ENCODE measurements at places on chromosomes 16 and 17.
A peak's percentile ranks its signal among the peaks of the same experiment; 100 is the strongest.

DNA sequence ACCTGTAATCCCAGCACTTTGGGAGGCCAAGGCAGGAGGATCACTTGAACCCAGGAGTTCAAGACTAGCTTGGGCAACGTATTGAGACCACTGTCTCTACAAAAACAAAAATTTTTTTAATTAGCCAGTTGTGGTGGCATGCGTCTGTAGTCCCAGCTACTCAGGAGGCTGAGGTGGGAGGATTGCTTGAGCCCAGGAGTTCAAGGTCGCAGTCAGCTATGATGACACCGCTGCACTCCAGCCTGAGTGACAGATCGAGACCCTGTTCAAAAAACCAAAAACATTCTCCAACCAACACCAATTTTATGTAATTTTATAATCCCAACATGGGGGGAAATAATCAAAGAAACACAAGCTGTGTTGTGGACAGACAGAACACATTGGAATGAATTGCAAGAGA is 54.6 kb upstream of the TNRC6A start:
- DNase-seq = no peak

DNA sequence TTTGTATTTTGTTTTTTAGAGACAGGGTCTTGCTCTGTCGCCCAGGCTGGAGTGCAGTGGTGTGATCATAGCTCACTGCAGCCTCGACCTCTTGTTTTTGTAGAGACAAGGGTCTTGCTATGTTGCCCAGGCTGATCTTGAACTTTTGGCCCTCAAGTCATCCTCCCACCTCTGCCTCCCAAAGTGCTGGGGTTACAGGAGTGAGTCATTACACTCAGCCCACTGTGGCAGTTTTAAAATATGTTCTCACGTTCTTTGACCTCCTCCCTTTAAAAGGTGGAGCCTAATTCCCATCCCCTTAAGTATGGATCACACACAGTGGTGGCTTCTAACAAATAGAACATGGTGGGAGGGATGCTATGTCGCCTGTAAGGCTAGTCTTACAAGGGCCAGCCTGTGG is 67.7 kb downstream of the ZDHHC7 start:
- no peak for DNase-seq

DNA sequence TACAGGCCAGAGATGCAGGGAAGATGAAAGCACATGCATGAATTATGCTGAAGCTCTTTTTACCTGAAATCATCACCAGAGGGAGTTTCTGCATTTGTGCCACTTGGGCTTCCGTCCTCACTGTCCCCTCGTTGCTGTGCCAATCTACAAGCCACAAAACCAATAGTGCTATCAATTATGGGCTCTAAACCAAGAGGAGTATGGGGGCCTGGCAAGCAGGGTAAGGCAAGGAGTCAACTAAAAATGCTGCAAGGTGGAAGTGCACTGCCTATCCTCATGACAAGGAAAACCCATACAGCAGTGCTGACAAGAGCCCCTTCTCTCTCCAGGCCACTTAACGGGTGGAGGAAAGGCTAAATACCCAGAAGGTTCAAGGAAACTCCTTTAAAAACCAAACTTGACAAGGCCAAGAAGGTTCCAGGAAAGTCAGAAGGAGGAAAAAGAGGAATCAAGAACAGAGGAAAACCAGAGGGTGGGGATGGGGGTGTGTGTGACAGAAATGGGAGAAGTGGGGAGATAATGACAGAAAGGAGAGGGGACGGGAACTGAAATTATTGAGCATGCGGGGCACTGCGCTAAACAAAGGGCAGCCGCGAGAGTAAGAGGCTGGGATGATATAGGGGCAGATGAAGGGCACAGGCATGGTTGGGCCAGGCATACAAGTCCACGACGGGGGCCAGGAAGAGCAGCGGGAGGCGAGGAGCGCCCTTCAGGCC is 674 bp downstream of the C17orf75 start:
- no peak for DNase-seq

DNA sequence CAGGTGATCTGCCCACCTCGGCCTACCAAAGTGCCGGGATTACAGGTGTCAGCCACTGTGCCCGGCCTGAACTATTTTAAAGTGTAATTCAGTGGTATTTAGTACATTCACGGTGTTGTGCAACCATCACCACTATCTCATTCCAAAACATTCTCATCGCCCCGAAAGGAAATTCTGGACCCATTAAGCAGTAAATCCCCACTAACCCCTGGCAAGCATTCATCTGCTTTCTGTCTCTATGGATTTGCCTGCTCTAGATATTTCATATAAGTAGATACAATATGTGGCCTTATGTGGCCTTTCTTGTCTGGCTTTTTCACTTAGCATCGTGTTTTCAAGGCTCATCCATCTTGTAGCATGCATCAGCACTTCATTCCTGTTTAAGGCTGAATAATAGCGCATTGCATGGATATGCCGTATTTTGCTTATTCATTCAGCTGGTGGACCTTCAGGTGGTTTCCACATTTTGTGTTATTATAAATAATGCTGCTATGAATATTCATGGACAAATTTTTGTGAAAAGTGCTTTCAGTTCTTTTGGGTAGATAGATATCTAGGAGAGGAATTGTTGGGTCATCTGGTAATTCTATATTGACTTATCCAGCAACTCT is 8.4 kb upstream of the HERPUD1 start:
- DNase-seq = no peak

DNA sequence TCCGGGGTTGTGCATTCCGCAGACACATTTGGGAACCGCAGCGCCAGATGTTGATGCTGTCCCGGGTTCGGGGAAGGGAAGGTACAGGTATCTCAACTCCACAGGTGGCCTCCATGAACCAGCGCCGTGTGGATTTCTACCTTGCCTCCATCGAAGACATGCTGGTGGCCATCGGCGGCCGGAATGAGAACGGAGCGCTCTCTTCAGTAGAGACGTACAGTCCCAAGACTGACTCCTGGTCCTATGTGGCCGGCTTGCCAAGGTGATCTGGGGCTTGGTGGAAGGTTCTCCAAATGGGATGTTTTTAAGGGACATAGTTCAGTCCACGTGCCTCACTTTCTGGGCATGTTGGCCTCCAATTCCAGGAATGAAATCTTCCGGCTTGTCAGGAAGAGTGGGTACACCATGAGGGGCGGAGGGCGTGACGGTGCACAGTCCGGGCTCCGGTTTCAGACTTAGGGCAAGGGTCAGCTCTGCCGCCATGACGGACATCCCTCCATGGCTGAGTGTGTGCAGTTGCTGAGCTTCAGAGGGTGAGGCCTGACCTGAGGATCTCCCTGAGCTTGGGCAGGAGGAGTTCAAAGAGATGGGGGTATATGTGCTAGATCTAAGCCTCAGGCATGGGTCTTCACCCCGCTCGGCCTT is 11.5 kb downstream of the KLHL36 start:
- no peak for DNase-seq

DNA sequence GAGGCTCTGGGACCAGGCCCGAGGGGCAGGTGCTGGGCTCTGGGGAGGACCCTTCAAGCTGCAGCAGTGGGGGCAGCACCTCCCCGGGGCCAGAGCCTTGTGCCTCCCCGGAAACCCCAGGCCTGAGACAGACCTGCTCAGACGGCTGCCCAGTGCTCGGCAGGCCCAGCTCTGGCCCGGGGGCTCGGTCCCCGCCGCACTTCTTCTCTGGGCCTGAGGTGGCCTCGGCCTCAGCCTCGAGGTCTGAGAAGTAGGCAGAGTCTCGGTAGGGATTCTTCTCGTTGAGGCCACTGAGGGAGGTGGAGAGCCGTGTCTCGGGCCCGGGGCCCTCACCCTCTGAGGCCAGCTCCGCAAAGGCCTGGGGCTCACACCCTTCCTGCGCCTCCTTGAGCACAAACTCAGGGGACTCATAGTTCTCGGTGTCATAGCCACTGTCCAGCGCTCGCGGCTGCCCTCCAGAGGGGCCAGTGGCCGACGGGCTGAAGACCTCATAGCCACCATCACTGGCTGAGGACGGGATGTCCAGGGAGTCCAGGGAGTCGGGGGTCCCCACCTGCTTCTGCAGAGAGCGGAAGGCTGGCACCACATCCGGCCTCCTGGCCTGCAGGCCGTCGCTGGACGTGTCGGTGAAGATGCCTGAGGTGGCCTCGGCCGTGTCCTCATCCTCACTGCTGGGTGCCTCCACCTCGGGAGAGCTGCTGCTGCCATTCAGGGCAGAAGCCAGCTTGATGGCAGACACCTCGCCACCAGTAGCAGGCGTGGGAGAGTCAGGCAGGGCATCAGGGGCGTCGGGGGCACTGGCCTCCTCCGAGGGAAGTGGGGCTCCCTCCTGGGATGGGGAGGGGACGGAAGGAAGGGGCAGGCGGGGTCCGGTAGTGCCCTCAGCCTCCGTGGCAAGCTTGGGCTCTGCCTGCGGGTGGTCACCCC is 44.3 kb upstream of the PVALEF start:
- DNase-seq = no peak

DNA sequence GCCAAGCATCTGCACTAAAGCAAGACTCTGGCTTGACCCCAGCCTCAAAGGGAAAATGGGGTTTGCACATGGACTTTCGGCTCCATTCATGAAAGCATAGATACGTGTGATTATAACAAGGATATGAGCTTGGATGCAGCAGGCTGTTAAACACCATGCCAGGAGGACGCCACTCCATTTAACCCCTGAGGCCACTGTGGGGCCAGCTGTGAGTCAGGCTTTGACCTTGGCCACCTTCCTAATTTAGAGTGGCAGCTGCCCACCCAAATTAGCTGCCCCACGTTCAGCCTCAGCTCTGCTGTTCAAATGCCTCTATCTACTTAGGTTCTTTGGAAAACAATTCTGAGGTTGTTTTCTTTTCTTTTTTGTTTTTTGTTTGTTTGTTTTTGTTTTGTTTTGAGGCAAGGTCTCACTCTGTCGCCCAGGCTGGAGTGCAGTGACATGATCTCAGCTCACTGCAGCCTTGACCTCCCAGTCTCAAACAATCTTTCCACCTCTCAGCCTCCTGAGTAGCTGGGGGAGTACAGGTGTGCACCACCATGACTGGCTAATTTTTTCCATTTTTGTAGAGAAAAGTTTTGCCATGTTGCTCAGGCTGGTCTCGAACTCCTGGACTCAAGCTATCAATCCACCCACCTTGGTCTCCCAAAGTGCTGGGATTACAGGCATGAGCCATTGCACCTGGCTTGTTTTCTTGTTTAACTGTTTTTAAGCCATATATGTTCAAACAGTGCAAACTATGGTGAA is 23.2 kb upstream of the KIFC3 start:
- no peak for DNase-seq

GRCh38 chr17:56159826-56160380 is 6.6 kb downstream of the ANKFN1 start:
- no peak for DNase-seq

GRCh38 chr16:89170346-89171215 is 967 bp upstream of the CDH15 start:
- DNase-seq = no peak

DNA sequence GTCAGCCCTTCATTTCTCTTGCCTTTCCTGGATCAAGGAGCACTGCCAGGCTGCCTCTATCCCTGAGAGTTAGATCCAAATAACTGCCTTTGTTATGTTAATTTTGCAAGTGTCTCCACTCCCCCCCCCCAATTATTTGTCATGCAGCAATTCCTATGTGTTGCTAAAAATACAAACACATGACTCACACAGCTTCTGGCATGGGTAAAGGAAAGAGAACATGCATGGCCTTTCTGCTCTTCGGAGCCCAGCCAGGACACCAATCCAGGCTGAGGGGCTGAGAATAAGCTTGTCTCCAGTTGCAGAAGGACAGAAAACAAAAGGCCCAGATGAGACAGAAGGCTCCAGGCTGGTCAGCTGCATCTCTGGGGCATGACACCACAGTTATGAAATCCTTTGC is 148.0 kb upstream of the TNRC6C start:
- no peak for DNase-seq

DNA sequence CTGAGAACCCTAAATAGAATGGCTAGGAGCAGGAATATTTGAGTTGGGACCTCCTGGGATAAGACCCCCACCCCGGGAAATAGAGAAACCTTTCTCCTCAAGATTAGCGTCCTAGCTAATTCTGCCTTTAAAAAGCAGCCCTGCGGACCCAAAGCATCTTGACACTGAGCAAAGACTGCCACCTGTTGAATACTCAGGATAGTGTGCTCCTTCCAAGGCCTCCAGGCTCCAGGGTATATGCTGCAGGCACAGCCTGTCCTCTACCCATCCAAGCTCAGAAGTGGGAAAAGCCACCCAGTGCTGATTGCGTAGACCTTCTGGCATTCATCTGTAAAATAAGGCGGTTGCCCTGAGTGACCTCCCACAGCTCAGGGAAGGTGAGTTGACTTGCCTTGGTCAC is 456.2 kb upstream of the DYNLRB2 start:
- DNase-seq = no peak

- DNase-seq = no peak
Observed at GRCh38 chr16:49608779-49609178, 235.2 kb downstream of the C16orf78 start.

DNA sequence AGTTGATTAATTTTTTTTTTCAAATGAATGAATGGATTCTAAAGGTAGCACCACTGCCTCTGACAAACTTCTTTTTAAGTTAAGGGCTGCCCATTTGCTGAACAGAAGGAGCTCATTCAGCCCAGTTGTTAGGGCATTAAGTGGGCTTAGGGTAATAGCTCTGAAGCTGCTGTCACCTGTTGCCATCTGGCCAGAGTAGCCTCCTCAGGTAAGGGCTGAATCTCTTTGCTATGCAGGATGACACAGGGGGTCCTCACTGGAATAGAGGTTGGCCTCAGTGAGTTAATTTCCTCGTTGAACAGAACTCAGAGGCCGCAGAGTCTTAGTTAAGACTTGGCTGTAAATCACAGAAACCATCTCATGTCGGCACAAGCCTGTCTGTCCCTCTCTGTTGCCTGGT is 232.8 kb downstream of the CCDC182 start:
- no peak for DNase-seq

DNA sequence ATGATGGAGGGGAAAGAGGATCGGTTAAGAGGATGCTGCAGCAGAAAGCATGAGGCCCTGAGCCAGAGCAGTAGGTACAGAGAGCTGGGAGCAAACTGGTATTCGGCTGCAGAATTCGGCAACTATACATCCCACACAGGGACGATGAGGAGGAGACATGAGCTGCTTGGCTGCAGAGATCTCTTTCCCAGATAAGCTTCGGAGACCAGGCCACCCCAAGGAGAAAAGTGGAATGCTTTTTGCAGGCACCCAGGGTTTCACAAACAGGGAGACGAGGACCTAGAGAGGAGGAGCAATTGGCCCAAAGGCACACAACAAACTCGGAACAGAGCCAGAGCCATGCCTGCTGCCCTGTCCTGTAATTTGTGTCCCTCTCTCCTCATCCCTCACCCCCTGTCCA is 62.0 kb downstream of the TMEM132E start:
- no peak for DNase-seq

GRCh38 chr17:50289991-50290702 is 15.9 kb downstream of the TMEM92 start:
- peak; percentile 85 for DNase-seq

GRCh38 chr17:56096026-56096810 is 57.1 kb upstream of the ANKFN1 start:
- no peak for DNase-seq

Measured in amniotic stem cell (primary cell).